NCI-H2081 (cell line): ENCODE measurements at places on chromosomes 3 and 15.

- no peak for DNase-seq
Measured at GRCh38 chr3:55875113-55875512, 388.0 kb upstream of the WNT5A start.

DNA sequence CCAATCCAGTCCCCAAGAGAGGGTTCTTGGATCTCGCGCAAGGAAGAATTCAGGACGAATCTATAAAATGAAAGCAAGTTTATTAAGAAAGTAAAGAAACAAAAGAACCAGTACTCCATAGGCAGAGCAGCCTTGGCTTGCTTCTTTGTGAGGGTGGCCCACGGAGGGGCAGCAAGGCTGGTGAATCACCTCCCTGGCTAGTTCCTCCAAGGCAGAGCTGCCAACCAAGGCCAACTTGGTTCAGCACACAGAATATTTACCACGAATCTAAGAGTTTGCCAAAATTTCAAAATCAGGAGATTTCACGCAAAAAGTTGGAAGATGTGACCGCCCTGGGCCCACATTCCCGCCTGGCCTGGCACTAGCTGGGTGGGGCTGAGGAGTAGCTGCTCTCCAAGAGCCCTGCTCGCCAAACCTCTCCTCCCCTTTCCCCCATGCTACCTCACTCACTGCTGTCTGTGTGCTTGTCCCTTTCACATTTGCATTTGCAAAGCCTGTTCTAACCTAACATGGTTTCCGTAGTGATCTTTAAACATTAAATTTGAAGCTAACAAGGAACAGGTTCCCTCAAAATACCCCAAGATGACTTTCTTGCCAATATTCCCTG lies 26.2 kb upstream of the DCUN1D1 start:
- no peak for DNase-seq

DNA sequence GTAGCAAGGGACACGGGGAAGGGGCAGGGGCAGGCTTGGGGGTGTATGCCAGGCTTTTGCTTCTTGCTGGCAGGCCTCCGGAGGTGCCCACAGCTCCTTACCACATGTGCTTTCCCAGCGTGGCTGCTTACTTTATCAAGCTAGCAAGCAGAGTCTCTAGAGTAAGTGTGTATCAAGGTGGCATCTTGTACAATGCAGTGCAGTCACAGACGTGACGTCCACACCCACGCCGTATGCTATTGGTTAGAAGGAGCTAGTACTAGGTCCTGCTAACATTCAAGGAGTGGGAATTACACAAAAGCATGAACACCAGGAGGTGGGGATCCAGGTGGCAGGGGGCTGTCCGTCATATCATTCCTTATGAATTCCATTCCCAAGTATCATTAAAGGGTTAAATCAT lies 15.3 kb upstream of the AGBL1 start:
- DNase-seq: no peak

GRCh38 chr15:54815556-54815955 lies 381.2 kb downstream of the RSL24D1 start:
- no peak for DNase-seq

DNA sequence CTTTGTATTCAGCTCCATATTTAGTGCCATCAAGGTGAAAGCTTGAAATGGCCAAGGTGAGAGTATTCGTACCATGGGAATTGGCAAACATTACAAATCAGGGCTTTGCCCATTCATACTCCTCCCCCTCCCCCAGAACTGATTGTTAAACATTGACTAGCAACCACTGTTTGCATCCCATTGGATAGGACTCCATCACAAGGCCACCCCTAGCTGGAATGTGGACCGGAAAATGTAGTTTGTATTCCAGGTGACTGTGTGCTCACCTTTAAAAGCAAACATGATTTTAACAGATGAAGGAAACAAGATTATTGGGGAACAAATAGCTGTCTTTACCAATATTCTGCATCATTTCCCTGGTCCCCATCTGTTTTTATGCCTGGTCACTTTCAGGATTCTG lies 14.1 kb downstream of the ST3GAL6 start:
- no peak for DNase-seq

DNA sequence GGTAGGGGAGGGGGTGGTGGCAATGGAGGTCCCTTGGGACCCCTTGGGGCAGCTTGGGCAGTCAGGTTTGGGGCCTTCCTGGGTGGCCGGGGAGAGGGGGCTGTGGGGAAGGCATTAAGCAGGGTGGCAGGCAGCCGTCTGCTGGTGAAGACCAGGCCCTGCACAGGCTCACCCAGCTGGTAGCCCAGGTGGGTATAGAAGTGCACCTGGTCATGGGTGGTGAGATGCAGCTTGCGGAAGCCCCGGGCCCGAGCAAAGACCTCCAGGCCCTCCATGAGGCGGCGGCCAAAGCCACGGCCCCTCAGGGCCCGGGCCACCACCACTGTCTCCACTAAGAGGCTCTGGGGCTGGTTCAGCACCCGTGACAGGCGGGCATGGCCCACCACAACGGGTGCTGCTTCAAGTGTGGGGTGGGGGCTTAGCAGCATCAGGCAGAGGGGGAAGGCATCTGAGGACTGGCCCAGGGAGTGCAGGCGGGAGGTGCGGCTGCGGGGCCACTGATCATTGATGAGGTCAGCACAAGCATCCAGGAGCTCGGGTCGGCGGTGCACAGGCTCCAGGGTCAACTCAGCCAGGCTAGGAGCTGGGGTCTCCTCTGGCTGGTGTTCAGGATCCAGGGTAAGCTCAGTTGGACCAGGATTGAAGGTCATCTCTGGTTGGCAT lies 2.4 kb downstream of the HYAL3 start:
- DNase-seq: no peak

GRCh38 chr3:31248563-31248992 lies 284.1 kb upstream of the STT3B start:
- DNase-seq: no peak

DNA sequence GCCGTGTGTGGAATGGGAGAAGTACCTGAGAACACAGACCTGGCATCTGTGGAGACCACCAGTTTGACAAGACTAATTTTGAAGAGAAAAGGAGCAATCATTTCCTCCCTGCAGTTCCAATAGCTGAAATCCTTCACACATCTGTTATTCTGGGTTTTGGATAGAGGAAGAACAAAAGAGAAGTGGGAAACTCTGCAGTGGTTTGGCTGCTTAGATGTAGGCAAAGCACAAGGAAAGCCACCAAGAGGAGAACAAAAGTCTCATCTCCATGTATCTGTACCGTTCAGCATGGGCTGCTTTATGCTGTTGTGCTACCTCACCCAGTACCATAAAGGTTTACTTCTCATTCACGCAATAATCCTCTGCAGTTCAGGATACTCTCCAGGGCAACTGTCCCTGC lies 153.1 kb upstream of the COL8A1 start:
- DNase-seq: no peak
